Effector CD8-positive, alpha-beta T cell (primary cell): ENCODE measurements at places on chromosomes 1 and 21.
A peak's percentile ranks its signal among the peaks of the same experiment; 100 is the strongest.

GRCh38 chr1:226950871-226951270, 10.8 kb downstream of the COQ8A start:
- no peak for DNase-seq

GRCh38 chr1:166969074-166969677, 6.2 kb downstream of the ILDR2 start:
- DNase-seq: no peak

GRCh38 chr1:60904099-60904851, 178.1 kb upstream of the NFIA start:
- DNase-seq: no peak

DNA sequence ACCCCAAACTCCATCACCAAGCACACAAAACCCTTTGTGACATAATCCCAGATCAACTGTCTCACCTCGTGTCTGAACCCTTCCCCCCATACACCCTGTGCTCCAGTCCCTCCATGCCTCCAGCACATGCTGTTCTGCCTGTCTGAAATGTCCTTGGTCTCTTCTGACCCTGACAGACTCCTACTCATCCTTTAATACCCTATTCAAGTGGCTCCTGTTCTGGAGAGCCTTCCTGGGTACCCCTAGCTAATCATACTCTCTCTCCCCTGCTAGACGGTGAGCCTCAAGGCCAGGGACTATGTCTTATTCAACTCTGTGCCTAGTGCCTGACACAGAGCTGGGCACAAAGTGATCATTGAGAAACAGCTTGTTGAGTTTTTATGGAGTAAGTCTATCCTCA, 125.0 kb downstream of the LACTBL1 start:
- DNase-seq: no peak

- DNase-seq: no peak
Measured at GRCh38 chr1:89286549-89287180, 14.0 kb upstream of the GBP5 start.

GRCh38 chr1:115237507-115237906, 100.5 kb downstream of the NGF start:
- no peak for DNase-seq

GRCh38 chr1:19476450-19477190, 8.7 kb downstream of the CAPZB start:
- no peak for DNase-seq

DNA sequence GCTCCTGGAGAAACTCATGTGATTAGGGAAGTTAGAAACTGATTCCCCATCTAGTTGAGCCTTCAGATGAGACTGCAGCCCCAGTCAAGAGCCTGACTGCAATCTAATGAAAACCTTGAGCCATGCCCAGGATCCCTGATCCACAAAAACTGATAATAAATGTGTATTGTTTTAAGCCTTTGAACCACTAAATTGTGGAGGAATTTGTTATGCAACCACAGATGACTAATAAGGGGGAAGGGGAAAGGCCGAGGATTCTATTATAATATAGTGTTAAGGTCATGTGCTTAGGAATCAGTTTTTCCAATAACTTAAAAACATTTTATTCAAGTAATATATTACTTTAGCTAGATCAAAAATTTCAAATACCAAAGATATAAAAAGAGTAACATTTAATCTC, 52.8 kb upstream of the USP25 start:
- DNase-seq: no peak

GRCh38 chr1:1063261-1063944, 10.7 kb downstream of the RNF223 start:
- no peak for DNase-seq

DNA sequence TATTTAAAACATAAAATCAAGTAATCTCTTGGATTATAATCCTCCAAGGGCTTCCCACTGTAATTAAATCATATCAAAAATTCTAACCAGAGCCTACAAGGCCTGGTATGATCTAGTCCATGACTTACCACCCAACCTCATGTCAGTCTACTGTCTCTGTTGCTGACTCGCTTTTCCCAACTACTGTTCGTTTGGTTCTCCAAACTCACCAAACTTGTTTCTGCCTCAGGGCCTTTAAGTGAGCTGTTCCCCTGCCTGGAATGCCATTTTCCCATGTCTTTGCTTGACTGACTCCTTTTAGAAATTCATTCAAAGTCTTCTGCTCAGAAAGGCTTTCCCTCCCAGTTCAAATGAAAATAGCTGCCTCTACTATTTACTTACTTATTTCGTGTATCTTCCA, 95.9 kb downstream of the ZC3H11B start:
- DNase-seq: no peak

DNA sequence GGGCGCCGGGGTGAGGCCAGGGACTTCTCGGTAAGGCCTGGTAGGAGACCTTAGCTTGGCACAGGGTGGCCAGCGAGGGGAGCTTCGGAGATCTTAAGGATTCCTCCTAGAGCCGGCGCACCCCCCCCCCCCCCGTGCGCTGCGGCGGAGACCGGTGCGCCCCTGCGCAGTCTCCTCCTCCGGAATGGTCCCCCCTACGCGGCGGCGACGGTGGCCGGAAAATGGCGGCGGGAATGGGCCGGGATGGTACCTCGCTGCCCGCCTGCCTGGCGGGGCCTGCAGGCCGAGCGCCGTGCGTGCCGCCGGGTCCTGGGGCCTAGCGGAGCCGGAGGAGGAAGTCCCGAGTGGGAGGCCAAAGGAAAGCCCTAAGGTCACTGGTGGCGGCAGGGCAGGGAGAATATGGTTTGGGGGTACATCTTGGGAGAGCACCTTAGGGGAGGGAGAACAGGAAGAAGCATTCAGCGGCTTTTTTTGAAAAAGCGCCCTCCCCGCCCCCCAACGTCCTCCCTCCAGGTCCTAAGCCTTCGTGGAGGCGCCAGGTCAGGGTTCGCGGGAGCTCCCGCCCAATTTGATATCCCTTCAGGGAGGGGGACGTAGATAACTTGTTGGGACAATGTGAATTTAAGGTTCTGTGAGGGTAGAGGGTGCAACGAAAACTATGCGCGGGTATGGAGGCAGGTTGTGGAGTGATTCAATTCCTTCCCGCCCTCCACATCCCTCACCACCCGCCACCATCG, 429 bp downstream of the SRRM1 start:
- peak; percentile 33 for DNase-seq

GRCh38 chr1:154352245-154352580, 26.9 kb downstream of the ATP8B2 start:
- no peak for DNase-seq

DNA sequence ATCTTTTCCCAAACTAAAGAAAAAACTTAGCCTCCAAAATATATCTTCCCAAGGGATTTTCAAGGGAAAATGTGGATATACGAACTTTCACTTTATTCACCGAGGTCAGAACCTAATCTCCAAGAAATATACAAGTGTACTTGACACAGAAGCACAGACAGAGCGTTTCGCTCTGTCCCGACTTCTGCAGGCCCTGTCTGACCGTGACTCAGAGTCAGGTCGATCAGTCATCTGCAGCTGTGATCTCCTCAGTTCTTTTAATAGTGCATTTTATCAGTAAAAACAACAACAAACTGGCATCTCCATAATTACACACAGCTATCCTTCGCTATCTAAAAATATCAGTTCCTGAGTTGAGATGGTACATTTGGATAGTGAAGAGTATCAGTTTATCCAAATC, 226.6 kb downstream of the TM2D1 start:
- no peak for DNase-seq

- peak; percentile 58 for DNase-seq
Measured at GRCh38 chr1:24536391-24536840, 19.5 kb upstream of the NCMAP start.

GRCh38 chr1:39562886-39563285, 13.7 kb downstream of the PABPC4 start:
- DNase-seq: no peak

DNA sequence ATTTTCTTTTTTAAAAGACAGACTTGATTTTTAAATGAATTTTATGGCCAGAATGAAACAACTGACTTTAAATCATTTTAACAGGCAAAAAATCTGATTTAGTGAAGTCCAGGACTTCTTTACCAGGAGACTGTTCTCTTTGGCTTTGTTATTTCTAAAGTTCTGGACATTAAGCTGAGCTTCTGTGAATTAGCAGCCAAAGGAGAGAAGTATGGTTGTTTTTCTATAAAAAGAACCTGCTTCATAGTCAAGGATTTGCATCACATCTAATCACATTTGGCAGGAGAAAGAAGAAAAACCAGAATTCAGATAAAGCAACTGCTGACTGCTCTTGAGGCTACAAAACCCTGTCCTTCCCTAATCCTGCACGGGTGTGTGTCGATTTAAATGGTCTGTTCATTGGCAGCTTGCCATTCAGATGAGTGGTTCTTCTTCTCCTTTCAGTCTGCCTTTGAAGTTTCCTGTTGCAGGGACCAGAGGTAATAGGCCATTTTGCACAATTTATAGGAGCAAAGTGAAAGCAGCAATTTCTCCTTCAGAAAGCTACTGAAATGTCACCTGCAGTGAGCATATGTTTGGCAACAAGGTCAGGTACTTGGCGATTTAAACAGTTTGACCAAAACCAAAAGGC, 215.4 kb downstream of the OLFM3 start:
- no peak for DNase-seq

GRCh38 chr1:49351768-49352167, 575.1 kb upstream of the BEND5 start:
- no peak for DNase-seq

- DNase-seq: no peak
Measured at GRCh38 chr1:87872692-87873091, 544.0 kb downstream of the LMO4 start.

DNA sequence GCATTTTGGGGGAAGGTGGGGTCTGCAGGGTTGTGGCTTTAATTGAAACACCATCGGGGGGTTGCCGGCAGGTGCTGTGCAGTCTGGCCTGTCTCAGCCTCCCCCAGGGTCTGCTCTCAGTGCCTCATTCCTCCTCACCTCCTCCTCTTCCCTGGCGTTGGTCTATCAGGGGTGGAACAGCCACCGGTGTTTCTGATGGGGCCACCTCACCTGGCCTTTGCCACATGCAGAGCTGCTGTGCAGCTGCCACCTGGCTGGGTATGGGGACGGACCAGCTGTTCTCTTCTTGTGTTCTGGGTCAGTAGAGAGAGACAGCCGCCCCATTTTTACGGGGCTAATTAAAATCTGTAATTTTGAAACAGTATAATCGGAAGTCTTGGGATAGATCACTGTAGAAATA, 53.9 kb downstream of the SPSB1 start:
- no peak for DNase-seq

DNA sequence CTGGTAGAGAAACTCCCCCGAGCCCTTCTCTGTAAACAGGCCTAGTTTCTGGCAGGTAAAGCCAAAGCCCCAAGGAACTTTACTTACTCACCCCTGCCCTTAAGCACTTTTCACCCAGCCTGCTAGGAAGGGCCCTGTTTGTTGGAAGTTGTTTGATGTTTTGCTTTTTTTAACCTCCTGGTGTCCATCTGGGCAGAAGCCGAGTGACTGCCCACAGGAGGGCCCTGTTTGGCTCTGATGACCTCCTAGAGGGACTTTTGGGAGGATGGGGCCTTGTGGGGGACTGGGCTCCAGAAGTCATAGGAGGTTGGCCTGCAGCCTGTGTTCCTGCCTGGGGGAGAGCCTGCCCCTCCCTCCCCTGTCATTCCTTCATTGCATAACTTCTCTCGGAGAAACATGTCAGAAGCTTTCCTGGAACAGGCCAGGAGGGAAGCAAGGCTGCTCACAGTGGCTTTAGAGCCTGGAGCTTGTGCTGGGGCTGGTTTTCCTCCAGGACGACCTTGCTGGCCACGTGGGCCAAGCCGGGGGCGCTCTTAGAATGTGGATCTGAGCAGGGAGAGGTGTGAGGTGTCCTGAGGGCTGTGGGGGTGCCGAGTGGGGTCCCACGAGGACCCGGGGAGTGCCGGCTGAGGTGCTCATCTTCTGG, 33.9 kb downstream of the COQ8A start:
- DNase-seq: no peak

DNA sequence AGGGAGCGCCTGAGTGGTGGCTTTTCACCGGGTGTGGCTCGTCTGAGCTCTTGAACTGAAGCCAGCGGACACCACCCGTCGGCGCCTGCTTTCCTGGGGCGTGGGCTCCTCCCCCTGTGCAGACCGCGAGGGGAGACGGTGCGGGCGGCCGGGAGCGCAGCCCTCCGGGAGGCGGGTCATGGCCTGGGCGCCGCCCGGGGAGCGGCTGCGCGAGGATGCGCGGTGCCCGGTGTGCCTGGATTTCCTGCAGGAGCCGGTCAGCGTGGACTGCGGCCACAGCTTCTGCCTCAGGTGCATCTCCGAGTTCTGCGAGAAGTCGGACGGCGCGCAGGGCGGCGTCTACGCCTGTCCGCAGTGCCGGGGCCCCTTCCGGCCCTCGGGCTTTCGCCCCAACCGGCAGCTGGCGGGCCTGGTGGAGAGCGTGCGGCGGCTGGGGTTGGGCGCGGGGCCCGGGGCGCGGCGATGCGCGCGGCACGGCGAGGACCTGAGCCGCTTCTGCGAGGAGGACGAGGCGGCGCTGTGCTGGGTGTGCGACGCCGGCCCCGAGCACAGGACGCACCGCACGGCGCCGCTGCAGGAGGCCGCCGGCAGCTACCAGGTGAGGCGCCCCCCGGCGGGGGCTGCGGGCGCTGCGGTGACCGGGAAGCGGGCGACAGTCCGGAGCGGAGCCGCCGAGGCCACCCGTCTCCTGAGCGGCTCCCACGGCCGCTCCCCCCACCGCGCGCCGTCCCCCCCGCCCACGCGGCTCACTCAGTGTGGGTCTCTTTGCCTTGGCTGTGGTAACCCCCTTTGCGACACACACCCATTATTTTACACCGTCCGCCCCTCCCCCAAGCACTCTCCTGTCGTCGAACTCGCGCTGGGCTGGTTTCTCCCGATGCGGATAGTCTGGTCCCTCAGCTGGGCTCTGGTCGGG, at the start of gene TRIM58:
Gene TRIM58 (plus strand): TSS at position 119 of the 916 bp plus-strand sequence. CDS start 60 bp downstream, at position 179.
- no peak for DNase-seq

GRCh38 chr1:210250998-210251679, 18.5 kb downstream of the SERTAD4 start:
- DNase-seq: no peak

GRCh38 chr1:92910081-92910480, 51.2 kb downstream of the DIPK1A start:
- no peak for DNase-seq

GRCh38 chr1:211627259-211627658, 48.2 kb downstream of the NEK2 start:
- DNase-seq: no peak

DNA sequence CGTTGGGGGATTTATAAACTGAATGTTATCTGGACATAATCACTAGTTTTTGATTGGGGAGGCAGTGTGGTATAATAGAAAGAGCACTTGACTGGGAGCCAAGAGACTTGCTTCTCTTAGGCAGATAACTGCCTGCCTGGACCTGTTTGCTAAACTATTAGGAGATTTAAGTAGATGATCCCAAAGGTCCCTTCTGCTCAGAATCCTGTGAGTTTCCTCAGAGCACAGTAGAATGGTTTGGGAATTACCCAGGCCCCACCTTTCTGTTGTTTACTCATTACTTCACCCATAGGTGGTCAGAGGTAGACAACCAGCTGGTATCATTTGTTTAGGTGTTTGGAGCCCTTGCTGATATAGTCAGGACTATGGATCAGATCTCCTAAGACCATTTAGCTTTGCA, 10.3 kb upstream of the PODN start:
- DNase-seq: no peak

DNA sequence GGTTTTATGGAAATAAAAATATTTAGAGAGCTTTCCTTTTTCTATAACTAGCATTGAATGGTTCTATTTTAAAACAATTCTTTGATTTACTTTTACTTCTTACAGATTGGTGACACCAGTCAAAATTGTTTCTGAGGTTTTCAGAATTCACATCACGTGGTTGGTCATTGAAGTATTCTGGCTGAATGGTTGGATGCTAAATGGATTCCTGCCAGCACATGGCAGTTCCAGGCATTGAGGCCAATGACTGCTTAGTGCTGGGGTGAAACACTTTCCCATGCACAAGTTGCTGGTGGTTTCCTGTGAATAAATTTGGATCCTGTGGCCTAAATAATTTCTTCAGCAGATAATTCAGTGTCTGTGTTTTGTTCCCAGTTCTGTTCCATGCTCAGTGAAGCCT, 20.6 kb downstream of the NCAM2 start:
- DNase-seq: no peak
